Activated T-cell treated with anti-CD3 and anti-CD28 coated beads, Interleukin-2, amount 50 U/mL, for 4 hours (primary cell): ENCODE measurements at places on chromosomes 6 and 20.

DNA sequence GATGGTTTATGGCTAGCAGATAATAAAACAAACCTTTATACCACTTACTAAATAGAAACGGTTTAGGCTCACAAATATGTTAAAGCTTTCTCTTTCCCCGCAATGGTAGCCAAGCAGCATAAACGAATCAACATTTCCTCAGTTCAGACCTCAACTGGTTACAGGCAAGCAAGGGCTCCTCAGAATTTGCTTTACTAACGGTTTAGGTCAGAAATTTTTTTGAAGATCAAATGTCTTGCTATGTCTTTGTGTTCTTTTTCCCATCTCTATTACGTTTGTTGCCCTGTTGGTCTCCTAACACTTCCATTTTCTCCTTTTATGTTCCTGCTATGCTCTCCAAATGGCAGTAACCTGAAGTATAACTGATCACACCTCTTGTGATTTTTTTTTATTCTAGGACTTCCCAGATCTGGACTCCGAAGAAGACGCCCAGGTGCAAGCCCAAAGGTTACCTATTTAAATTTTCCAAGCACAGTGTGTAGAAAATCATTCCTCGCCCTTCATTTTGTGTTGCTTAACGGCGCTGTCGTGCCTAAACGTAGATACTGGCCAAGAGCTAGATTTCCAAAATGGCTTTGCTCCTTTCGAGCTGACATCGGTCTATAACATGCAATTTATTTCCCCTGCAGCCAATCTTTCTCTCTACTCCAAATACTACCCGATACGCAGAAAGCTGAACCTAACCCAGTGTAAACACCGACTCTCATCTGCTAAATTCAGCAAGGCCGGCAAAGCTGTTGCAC lies 717 bp upstream of the ASF1A start:
- DNase-seq: peak; percentile 14

DNA sequence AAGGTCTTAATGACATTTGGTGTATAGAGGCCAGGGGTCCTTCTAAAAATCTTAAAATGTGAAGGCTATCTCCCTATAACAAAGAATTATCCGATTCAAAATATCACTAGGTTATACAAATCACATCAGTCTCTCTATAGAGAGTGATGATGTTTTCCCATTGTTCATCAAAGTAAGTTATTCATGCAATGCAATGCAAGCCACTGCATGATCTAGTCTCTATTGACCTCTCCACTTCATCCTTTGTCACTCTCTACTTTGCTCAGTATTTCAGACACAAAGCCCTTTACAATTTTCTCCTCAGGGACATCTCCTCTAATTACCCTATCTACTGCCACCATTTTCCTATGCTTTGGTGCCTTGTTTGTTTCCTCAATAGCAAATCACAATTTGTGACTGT lies 628.0 kb downstream of the HTR1B start:
- DNase-seq: no peak

- DNase-seq: peak; percentile 47
Observed at GRCh38 chr20:51480507-51481270, 61.8 kb downstream of the NFATC2 start.

DNA sequence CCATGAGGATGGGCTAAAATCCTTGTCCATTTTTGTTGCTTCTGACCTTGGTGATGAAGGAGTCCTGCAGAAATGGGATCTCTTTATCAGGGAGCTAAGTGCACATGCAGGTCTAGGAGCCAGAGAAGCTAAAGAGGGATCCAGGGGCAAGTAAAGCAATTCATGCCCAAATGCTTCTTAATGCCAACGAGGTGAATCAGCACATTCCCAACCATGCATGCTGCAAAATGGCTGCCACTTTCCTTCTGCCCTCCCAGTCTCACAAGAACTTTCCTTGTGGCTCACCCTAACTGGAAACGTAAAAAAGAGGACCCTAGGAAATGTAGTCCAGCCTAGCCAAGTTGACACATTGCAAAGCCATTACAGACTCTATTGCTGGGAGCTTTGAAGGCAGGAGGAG lies 298.4 kb downstream of the MAFB start:
- no peak for DNase-seq

- no peak for DNase-seq
Observed at GRCh38 chr6:155333414-155333813, 19.1 kb upstream of the TFB1M start.
